ENCODE measurements at places on chromosomes 2 and 18.

- peak; percentile 80 for DNase-seq
Measured at GRCh38 chr2:69309351-69310110, 77.5 kb downstream of the GFPT1 start.

GRCh38 chr2:18356676-18357075, 203.8 kb downstream of the RDH14 start:
- DNase-seq: peak; percentile 12

DNA sequence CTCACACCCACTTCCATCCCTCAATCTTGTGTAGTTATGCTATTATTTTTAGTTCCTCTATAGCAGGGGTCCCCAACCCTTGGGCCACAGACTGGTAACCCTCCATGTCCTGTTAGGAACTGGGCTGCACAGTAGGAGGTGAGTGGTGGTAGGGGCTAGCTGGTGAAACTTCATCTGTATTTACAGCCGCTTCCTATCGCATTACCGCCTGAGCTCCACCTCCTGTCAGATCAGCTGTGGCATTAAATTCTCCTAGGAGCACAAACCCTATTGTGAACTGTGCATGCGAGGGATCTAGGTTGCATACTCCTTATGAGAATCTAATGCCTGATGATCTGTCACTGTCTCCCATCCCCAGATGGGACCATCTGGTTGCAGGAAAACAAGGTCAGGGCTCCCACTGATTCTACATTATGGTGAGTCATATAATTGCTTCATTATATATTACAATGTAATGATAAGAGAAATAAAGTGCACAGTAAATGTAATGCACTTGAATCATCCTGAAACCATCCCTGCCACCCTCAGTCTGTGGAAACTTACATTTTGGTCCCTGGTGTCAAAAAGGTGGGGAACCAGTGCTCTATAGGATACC, 1.6 kb upstream of the RAB11FIP5 start:
- no peak for DNase-seq

GRCh38 chr2:117960231-117960630, 53.6 kb downstream of the CCDC93 start:
- DNase-seq: no peak

DNA sequence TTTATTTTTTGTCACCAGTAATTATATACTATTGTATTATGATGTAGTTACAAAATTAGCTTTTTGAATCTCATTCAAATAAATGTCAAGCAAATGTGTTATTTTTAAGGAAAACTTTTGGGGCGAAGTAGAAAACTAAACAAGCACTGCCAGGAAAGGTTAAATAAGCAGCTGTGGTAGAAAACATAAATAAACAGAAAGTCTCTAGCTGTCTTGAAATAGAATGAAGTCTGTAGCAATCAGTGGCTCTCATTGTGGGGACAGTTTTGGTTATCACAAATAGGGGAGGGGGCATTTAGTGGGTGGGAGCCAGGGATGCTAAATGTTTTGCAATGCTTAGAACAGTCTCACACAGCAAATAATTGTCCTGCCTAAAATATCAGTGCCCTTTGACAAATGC, 3.4 kb downstream of the INSIG2 start:
- DNase-seq: no peak

DNA sequence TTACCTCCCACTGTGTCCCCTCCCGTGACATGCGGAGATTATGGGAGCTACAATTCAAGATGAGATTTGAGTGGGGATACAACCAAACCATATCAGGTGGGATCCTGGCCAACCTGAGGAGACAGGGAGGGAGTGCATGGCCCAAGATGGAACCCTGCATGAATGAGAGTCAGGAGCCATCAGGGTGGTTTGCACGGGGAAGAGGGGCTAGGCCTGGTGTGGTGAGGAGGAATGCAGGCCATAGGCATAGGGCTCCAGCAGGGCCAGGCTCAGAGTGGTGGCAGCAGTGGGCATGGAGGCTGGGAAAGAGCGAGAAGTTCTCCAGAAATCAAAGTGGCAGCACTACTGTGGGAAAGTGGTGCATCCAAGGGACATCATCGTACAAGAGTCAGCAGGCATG, 74.0 kb upstream of the BCL2L11 start:
- DNase-seq: no peak

- no peak for DNase-seq
Measured at GRCh38 chr2:227237786-227238185, 73.4 kb downstream of the COL4A3 start.

DNA sequence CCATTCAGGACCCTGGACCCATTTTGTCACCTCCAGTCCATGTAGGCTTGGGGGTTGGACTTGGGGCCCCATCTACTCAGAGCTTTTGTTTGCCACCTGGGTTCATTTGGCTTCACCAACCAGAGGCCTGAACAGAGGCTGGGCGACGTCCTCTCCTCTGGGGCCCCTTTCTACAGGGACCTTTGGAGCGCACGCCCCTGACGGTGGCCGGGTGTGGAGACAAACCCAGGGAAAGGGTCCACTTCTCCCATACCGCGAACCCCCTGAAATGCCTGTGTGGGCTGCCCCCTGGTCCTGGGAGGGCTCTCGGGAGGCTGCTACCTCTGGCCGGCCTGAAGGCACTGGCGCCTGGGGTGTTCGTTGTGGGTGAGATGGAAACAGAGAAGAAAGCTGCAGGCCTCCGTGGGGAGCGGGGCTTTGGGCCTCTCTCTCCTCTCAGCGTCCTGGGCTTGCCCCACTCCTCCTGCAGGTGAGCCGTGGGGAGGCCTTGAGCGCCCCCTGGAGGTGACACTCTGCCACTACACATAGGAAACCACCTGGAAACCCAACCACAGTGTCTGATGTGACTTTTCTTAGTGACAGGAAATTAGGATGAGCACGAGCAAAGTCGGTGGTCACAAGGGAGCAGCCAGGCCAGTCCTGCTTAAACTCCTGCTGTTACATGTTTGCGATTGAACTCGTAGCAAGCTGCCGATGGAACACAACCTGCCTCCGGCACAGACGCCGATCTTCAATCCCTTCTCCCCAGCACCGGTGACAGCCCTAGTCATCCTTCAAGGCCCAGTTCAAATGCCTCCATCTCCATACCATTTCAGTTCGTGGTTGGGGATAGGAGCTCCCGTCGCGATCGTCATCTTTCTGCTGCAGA, 12.0 kb upstream of the NTSR2 start:
- DNase-seq: no peak

DNA sequence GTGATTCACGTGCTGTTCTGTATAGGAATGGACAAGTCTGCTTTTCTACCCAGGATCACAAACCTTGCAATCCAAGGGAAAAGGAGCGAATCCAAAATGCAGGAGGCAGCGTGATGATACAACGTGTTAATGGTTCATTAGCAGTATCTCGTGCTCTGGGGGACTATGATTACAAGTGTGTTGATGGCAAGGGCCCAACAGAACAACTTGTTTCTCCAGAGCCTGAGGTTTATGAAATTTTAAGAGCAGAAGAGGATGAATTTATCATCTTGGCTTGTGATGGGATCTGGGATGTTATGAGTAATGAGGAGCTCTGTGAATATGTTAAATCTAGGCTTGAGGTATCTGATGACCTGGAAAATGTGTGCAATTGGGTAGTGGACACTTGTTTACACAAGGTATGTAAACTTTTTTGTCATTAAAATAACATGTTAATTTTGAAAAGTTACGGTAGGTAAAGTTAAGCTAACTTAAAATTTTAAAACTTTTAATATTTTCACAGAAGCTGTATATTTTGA, 33.0 kb downstream of the PPM1B start:
- DNase-seq: no peak

DNA sequence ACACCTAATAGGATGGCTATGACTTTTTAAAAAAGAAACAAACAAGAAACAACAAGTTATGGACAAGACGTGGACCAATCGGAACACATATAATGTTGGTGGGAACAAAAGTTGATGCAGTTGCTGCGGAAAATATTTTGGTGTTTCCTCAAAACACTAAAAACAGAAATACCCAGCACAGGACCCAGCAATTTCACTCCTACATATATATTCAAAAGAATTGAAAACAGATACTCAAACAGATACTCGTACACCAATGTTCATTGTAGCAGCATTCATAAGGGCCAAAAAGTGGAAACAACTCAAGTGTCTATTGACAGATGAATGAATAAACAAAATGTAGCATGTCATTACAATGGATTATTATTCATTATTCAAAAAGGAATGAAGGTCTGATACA, 12.1 kb downstream of the CCDC141 start:
- no peak for DNase-seq

DNA sequence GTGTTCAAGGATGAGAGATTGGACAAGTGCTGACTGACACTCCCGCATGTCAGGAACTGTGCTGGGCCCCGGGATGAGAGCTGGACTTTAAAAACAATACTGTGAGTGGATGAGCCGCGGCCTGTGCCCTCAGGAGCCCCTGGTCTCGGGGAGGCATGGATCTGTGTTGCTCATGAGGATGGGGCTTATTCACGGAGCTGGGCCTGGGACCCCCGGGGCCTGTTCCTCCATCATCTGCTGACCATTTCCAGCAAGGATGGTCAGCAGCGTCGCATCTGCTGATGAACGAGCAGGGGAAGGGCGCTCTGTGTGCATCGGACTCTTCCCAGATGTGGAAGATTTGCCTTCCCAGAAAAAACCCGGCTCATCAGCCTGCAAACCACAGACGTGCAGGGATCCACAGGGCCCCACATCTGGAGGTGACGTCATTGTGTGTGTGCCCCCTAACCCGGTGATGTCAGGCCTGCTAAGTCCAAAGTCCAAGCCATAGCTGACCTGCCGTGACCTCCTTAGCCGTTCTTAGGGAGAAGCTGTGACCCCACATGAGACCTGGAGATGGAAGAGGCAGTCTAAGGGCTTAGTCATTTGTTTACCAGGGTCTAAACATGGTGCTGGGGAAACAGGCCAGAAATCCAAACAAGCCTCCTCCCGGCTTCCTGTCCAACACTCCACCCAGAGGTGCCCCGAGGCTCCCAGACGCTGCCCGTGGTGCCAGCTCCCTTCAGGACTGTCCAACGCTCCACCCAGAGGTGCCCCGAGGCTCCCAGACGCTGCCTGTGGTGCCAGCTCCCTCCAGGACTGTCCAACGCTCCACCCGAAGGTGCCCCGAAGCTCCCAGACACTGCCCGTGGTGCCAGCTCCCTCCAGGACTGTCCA, 143.9 kb downstream of the PXDN start:
- peak; percentile 27 for DNase-seq

DNA sequence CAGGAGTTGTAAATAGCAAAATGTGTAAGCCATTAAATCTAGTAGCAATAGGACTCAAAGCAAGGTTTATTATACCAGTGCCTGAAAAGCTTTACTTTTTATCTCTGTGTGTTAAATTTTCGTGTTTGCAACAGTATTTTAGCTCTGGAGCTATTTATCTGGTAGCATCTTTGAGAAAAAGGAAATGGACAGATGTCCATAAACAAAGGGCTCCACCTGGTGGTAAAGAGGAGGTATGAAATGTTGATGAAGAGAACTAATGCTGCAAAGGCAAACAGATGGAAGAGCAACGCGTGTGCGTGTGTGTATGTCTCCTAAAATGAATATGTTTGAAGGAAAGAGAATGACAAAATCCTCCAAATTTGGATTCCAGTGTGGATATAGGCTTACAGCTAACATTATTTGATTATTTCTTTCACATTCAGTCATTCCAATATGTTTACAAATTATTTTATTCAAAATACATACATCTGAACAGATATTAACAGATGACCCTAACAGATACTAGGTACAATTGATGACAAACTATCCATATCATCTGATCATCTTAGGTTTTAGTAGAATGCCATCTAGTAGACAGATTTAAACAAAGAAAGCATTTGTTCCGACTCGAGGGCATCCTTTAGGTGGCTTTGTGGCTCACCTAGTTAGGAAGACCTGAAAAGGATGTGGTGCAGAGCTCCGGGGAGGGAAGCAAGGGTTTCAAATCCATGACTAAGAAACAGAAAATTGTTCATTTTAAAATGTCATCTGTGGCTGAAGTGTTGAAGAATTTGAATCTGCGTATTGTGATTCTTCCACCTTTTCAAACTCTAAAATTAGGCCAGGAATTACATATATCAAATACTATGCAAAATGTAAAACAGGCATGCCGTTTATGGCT, 383.3 kb downstream of the MTX2 start:
- DNase-seq: peak; percentile 73

GRCh38 chr2:59604123-59604522, 949.3 kb downstream of the BCL11A start:
- no peak for DNase-seq

GRCh38 chr2:122929347-122929746, 1095.7 kb upstream of the CNTNAP5 start:
- DNase-seq: no peak

DNA sequence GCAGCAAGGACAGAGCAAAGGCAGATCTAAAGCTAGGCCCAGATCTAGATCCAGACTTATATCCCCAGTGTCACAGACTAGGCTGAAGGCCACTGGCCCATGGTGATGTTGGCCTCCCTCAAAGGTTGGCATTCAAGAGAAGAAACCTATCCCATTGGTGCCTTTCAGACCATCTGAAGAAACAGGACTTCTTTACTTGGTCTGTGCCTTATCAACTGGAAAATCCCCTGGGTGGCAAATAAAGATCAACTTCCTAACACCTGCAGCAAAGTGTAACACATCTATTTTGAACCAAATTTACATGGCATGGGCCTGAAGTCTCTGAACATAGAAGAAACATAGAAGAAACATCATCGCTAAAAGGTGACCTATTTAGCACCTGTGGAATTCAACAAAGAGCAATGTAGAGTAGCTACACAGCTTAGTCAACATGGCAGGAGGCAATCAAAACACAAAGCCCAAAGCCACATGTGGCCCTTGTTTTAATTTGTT, 35.8 kb downstream of the METTL4 start:
- no peak for DNase-seq

DNA sequence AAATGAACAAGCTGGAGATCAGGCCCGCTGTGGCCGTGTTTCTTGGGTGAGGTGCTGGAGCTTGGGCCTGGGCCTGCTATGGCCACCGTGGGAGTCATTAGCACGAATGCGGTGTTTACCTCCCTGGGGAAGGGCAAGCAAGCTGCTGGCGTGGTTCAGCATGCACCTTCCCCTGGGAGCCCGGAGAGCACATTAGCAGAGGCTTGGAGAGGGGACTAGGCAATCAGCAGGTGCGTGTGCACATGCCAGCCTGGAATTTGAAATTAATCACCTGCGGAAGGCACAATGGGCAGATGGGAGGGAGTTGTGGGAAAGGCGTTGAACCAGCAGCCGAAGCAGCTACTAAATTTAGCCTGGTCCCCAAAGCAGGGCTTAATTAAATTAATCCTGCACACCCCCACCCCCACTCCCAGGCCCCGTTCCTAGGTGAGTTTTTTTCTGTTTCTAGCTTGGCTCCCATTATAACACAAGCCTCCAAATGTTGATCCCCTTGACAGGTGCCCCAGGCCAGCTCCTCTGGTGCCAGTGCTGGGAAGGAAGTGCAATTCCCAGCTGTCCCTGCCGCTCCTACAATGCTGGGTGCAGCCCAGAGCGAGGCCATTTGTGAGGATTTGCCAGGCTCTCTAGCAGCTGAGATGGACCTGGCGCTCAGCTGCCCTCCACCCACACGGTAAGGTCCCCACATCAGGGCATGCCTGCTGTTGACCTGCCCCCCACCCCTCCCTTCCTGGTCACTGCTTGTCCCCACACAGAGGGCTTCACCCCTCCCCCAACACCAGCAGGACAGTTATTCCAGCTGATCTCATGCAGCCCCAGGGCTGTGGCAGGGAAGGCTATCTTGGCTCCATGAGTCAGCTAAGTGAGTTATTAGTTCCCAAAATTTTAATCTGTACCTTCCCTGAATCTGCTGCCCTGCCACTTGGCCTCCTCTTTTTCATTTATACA, 115.0 kb downstream of the ZBTB7C start:
- no peak for DNase-seq

Data from AG10803 (cell line).